ENCODE measurements at places on chromosomes 11 and 22. TPM values are rescaled to one million over a fixed set of nuclear protein-coding genes. Genes with fewer than 3 reads are reported as not detected.

- no peak for DNase-seq
Observed at GRCh38 chr11:46072172-46072964, 48.9 kb downstream of the PHF21A start.

CCS gene
- total RNA-seq, result 23.5 TPM

DNA sequence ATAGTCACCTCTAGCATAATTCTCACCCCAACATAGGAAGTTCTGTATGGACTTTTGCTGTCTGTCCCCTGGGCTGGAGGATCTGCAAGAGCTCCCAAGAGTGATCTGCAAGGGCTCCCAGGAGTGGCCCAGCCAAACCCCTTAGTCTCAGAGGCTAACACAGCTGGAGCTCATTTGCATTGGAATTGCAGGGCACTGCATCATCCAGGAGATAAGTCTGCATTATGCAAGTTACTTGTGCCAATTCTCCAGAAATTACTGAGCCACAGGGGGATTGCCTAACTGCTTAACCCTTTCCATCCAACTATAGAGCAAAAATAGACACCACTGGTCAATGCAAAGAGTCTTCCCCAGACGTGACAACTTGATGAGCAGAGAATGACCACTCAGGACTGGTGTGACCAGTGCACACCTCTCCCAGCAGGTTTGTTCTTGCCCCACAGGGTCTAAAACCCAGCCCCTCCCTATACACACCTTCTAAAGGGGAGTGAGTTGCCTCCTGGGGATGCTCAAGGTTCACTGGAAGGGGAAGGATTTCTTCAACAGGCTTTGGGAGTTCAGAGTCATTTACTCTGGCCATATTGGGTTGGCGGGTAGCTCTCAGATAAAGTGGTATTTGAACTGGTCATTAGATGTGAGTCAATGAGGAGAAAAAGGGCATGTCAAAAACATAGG, 38.4 kb downstream of the POU2AF3 start:
- DNase-seq, result no peak

- DNase-seq, result no peak
Observed at GRCh38 chr11:37632748-37633147, 1034.7 kb upstream of the RAG2 start.
